ENCODE measurements at places on chromosomes 11 and 22. TPM values are rescaled to one million over a fixed set of nuclear protein-coding genes. Genes with fewer than 3 reads are reported as not detected.

DNA sequence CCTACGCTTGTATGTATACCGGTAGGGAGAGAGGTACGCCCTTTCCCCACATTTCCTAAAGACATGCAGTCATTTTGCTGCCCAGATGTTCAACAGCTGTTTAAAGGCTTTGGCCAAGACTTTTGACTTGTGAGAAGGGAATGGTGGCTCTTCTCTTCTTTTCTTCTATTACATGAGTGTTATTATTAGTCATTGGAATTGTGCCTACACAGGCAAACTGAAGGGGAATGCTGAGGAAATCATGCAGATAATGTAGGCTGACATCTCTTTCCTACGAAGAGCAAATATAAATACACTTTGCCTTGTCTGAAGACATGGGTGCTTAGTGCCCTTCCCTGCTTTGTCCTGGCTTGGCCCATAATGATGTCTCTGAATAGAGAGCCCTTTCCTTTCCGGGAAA is 194.3 kb upstream of the NARS2 start:
- H3K4me1 ChIP-seq: no peaks in the 10 kb centered on the region
- no peaks in the 10 kb centered on the region for H3K27me3 ChIP-seq
- DNase-seq: no peak
- no peak overlapping the region for H3K4me3 ChIP-seq

- no peak overlapping the region for H3K4me3 ChIP-seq
- DNase-seq: no peak
- H3K27ac ChIP-seq: peak overlapping the region; percentile 7
- H3K4me1 ChIP-seq: peaks cover 15% of the 10 kb centered on the region
- H3K36me3 ChIP-seq: no peaks in the 10 kb centered on the region
Observed at GRCh38 chr11:35905646-35906276, 38.1 kb upstream of the LDLRAD3 start.

GRCh38 chr22:11613898-11614755 is 3913.9 kb upstream of the OR11H1 start:
- no peak overlapping the region for H3K4me3 ChIP-seq
- H3K27ac ChIP-seq: no peak overlapping the region
- DNase-seq: no peak
- no peaks in the 10 kb centered on the region for H3K36me3 ChIP-seq
- no peaks in the 10 kb centered on the region for H3K4me1 ChIP-seq

GRCh38 chr11:118791961-118792569 is 1.1 kb upstream of the DDX6 start:
- no peaks in the 10 kb centered on the region for H3K27me3 ChIP-seq
- H3K36me3 ChIP-seq: no peaks in the 10 kb centered on the region
- peak; percentile 76 for DNase-seq
- peaks cover 31% of the 10 kb centered on the region for H3K4me1 ChIP-seq
- H3K27ac ChIP-seq: peak overlapping the region; percentile 99

The SCT gene
- polyA plus RNA-seq: not detected

The APOA1 gene
- polyA plus RNA-seq: 2.8 TPM

All from sigmoid colon (tissue), 7 donors.